Fibroblast of skin of right biceps (primary cell): ENCODE measurements at places on chromosomes 5 and 9.

DNA sequence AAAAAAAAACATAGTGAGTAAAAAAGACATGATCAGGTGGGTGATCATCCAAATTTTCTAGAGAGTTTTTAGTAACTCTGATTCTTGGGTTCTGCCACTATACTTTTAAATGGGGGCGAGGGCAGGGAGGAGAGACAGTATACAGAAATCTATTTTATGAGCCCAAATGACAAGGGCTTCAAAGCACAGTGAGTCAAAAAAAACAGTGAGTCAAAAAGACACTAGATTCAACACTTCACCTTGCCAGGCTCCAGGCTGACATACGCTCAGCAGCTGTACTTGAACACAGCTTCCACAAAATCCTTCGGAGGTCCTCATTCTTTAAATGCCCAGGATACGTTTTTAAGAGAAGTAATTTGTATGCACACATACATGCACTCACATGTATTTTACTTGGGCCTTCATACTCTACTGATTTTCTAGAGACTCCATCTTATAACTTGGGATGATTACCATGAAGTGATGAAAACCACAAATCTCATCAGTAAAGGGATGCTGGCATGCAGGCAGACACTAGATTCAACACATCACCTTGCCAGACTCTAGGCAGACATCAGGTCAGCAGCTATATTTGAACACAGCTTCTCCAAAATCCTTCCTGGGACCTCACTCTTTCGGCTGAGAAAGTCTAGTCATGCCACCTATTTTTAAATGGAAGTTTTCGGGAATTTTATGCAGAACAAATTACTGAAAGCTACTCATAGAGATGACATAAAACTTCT, 28.8 kb downstream of the NR3C1 start:
- peak; percentile 37 for DNase-seq

DNA sequence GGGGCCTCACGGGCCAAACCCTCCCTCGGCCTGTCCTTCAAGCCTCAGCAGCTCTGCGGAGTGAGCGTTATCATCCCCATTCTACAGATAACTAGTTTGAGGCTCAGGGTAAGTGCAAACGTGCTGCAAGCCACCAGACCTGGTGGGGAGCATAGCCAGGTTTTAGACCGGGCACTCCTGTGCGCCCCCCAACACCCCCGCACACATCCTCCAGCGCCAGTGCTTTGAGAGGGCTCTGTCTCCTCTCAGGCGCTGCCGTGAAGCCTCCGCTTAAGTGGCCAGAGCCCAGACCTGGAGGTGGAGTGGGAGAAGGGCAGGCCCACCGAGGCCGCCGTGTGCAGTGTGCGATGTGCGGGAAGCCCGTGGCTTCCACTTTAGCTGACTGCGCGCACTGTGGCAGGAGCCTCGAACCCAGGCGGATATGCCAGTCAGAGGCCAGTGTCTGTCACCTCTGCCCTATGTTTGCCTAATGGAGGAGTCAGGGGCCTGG, 1.6 kb upstream of the MGAT1 start:
- no peak for DNase-seq

DNA sequence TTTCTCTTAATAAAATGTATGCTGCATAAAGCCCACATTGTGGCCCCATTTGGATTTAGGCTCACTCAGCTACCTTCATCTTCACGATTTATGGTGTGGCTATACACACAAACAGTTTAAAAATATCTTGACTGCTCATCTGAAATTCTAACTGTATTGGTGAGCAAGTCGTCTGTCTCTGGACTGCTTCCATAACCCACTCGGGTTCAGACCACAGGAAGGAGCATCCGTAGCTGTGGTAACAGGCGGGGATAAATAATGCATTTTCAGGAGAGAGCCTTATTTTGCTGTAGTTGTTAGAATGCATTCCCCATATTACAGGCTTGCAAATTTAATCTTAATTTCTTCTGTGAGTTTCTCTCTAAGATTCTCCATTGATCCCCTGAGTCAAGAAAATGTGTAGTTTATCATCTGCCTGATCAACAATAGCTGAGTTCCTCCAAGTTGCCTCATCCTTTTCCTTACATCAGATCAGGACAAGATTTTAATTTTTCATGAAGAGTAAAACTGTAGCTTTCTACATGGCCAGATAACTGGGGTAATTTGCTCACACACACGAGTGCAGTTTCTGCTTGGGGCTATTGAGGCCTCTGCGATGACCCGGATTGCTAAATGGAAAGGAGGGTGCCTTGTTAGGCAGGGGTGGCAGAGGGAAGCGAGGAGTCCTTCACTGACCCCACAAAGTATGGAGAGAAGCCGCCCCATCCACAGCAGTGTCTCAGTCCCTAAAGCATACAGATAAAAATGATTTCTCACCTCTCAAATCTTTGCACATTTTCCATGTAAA, 133.9 kb downstream of the FSTL4 start:
- DNase-seq = no peak

DNA sequence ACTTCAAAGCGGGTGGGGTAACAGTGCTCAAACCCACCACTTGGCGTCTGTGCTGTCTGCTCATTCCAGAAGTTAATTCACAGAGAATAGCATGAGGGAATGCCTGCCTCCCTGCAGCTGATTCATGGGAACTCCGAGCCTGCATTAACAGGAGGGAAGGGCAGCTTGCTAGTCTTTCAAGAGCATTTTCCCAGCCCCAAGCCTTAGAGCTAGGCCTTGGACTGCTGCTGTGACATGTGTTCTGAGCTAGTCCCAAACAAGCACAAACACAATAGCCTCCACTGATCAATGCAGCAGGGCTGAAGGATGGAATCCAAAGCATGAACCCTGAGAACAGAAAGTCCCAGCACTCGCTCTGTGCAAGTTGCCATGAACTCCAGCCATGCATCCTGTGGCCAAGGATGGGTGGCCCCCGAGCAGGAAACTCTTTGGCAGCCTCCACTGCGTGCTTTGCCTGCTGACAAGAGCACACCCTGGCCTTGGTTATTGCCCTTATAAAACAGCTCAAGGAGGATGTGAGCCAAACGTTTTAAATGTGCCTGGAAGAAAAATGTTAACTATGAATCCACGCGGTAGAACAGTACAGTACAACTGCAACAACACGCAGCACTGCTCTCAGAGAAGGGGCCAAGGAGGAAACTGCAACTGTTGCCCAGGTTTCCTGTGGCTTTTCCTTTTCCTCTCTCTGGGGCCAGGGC, 653.1 kb upstream of the KLF4 start:
- DNase-seq = peak; percentile 69

DNA sequence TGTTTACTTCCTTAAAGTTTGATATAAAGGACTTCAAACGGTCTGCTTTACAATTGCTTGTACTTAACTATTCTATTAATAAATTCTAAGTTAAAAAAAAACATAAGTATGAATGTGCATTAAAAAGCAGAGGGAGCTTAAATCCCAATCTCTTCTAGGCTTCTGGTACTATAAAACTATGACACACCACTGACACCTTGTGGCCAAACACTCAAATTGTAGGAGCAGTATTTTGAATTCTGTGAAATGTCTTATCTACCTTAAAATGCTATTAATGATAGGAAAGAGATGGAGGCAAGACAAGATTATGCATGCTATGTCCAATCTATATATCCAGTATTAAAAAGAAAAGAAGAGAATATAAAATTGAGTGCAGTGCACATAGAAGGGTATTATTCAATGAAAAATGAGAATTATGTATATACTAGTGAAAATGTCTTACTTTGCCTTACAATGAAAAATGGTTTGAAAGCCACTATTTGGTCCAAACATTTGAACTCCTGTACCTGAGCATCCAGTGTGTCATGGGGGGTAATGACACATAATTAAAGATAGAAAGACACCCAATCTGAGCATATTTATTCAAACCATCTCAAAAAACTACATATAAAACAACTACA, 87.6 kb downstream of the ERP44 start:
- DNase-seq = peak; percentile 57

DNA sequence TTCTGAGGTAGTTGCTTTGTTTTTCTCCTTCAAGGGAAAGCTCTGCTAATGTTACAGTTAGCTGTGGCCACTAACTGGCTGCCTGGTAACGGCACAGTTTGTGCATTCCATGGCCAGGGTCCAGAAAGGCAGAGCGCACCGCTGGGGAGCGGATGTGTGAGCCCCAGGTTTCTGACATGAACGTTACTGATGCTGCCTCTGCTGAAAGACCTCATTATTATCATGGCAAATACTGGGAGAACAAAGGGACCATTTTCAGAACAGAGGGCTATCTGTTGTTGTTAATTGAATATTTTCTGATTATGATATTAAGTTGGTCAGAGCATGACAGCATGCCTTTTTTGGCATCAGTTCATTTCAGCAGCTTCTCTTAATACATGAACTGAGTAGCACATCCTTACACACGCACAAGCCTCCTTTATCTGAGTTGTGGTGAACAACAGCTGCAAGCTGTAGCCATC, 134.1 kb downstream of the NUDT12 start:
- DNase-seq = peak; percentile 61

DNA sequence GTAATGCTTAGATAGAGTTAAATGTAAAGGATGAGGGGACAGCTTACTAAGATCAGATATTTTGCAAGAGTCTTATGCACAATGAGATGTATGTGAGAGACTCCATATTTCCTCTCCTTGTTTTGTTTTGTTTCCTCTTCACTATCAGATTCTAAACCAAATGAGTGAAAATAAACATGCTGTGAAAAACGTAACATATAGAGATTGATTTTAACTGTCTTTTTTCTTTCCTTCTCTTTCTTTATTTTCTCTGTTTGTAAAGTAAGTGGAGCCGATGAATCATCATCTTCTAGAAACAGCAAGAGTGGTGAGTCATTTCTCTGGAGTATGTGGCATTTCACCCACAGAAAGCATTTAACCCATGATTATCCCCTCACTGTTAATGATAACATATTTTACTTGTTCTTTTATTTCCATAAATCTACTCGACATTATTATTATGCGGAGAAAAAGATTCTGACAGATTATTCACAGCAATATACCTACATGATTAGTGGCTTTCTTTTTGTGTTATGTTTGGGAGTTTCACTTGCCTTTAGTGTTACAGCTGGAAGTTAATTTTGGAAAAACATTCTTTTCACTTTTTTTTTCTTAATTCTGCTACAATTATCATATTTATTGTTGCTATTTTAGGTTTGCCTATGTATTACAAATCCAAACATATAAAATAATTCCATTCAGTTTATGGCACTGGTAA, 2.1 kb upstream of the ANXA1 start:
- DNase-seq = peak; percentile 91

GRCh38 chr5:116480894-116481510, 93.6 kb downstream of the SEMA6A start:
- peak; percentile 32 for DNase-seq

GRCh38 chr9:99873531-99873930, 32.9 kb upstream of the STX17 start:
- DNase-seq = peak; percentile 78

- DNase-seq = peak; percentile 34
These were observed 127.2 kb upstream of the ZNF366 start for GRCh38 chr5:72634444-72634843.

GRCh38 chr5:131330031-131330430, 66.2 kb downstream of the CDC42SE2 start:
- no peak for DNase-seq

DNA sequence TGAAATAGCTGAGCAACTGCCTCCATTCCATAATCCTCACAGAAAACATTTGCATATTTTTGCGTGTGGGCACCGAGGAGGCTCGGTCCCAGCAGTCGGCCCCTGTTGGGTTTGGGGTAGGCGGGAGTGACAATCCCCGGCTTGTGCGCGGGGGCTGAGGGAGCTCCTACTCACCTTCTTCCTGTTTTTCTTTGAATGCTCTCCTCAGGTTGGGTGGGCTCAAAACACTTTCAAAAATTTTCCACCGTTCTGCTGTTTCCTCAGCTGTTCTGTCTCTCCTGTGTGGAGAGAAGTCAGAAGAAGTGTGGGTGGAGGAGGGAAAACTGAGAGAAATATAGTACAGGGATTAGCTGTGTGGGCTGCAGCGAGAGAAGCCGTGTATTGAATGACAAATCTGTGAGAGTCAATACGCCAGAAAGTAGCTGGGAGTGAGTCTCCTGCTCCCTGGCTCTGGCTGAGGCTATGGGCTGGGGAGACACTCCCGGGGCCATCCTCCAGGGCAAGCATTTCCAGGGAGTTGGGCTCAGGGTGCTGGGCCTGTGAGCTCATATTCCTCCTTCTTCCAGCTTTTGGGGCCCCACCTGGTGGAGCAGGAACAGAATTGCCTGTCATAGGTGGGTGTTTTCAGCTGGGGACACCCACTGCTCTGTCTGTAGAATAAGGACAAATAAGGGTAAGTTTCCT, 84.7 kb downstream of the CMYA5 start:
- peak; percentile 57 for DNase-seq

- DNase-seq = no peak
These were observed 32.8 kb downstream of the SECISBP2 start for GRCh38 chr9:89350988-89351557.
